T-helper 2 cell (primary cell): ENCODE measurements at places on chromosomes 4 and X.

DNA sequence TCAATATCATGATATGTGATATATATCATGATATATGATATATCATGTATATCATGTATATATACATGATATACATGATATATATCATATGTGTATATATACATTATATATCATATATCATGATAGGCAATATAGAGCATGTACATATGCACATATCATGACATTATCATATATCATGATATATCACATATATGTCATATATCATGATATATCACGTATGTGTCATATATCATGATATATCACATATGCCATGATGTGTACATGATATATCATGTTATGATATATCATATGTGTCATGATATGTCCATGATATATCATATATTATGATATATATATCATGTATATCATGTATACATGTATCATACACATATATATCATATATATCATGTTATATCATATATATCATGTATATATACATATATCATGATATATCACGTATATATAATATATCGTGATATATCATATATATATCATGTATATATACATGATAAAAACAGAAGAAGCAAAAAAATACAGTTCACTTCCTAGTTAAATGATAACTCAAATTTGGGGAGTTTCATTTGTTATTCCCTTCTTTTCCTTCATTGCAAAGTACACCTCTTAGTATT, 670.1 kb upstream of the EPHA5 start:
- no peak for DNase-seq

- DNase-seq, result no peak
Observed at GRCh38 chr4:54568184-54568583, 89.6 kb upstream of the KIT start.

GRCh38 chr4:10303291-10303690, 153.9 kb downstream of the ZNF518B start:
- no peak for DNase-seq

DNA sequence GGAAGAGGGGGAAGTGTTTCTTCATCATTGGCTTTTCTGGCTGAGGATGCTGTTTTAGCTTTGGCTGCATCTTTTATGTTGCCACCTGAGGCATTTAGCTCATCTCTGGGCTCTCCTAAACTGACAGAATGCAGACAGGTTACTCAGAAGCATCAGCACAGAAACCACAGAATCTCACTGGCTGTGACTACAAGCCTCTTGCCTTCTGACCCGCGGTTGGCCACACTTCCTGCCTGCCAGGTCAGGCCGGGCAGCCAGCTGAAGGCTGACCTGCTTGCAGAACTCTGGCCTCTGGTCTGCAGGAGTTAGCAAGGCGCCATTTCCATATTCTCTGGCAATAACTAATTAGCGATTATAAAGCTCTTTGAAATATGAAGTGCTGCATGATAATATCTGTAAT, 366.5 kb downstream of the MID1IP1 start:
- peak; percentile 82 for DNase-seq

GRCh38 chrX:153539171-153539978, 21.9 kb downstream of the ATP2B3 start:
- peak; percentile 39 for DNase-seq

GRCh38 chrX:11053351-11053750, 57.8 kb upstream of the HCCS start:
- no peak for DNase-seq

DNA sequence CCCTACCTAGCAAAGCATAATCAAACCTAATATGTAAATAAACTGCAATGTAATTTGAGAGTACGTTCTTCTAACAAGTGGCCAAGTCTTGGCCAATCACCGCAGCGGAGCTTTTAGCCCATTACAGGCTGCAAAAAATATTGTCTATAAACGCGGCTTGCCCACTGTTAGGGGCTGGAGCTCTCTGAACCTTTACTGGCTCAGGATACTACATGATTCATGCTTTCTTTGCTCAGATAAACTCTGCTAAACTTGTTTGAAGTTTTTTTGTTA, 990 bp upstream of the HADH start:
- no peak for DNase-seq

- DNase-seq, result no peak
Observed at GRCh38 chrX:132257116-132257515, 37.9 kb upstream of the RAP2C start.

- no peak for DNase-seq
Observed at GRCh38 chr4:111020476-111020875, 397.6 kb upstream of the PITX2 start.

DNA sequence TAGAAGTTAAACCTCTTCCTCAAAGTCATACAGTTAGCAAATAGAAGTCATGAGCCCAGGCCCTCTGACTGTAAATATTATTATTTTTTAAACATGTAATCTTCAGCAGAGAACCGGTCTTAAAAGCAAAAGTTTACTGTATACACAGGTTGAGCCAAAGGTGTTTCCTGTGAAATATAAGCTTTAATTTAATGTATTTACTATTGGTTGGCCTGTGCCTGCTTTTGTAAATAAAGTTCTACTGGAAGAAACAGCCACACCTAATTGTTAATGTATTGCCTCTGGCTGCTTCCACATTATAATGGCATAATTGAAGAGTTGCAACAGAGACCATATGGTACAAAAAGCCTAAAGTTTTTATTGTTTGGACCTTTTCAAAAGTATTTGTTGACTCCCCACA, 61.0 kb upstream of the PRDM8 start:
- DNase-seq, result no peak

DNA sequence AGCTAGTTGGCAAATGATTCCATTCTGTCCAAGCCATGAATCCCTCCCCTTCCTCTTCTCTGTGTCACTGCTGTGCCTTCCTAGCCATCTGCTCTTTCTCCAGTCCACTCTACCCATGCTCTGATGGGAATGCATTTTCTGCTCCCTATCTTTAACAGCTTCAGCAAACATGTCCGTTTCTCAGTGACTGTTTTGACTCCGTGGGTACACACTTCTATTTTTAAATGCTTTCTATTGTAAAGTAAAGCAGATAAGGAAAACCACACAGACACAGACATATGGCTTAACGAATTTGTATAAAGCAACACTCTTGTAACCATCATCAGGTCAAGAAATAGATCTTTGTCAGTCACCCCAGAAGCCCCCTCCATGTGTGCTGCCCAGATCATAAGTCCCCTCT, 72.4 kb upstream of the KLHL13 start:
- no peak for DNase-seq

DNA sequence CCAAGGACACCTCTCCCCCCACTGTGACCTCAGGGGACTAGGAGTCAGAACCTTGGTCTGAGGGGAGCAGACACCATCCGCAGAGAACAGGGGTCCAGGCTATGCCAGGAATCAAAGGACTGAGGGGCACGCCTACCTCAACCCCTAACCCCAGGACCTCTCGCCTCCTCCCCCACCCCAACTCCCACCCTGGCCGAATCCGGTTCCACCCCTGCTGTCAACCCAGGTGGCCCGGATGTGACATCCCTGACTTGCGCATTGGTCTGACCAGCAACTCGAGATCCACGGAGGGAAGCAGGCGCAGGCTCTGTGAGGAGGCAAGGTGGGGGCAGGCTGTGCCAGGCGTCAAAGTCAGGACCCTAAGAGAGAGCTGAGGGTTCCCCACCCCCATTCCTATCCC, 468 bp upstream of the MAGEA4 start:
- DNase-seq, result no peak
